ENCODE measurements at places on chromosomes 6 and 20.

- DNase-seq: no peak
Observed at GRCh38 chr20:34715384-34715783, 11.2 kb downstream of the TP53INP2 start.

- no peak for DNase-seq
Observed at GRCh38 chr20:61896058-61896961, 169.4 kb downstream of the TAF4 start.

- DNase-seq: no peak
Observed at GRCh38 chr6:105593805-105594671, 191.2 kb upstream of the PREP start.

DNA sequence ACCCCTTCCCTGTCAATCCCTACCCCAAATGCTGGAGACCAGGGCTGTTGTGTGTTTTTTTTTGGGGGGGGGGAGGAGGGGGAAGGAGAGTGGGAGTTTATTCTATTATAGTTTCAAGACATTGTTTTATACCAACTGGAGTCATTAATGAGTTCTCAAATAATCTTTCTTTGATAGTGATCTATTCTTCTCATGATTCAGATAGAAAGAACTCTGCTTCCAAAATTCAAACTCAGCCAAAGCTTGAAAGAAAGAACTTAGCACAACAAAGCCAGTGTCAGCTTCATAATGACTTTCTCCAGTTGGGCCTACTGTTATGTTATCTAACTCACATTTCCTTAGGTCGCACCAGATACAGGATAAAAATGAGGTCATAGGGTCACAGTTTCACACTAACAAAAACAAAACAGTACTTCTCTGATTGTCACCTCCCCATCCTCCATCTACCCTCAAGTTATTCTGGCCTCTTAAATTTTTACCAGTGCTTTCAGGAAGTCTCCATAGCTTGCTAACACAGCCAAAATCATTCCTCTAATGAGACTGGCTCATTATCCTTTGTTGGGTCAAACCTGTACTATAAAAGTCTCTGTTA lies 19.0 kb upstream of the MAP3K7 start:
- no peak for DNase-seq

DNA sequence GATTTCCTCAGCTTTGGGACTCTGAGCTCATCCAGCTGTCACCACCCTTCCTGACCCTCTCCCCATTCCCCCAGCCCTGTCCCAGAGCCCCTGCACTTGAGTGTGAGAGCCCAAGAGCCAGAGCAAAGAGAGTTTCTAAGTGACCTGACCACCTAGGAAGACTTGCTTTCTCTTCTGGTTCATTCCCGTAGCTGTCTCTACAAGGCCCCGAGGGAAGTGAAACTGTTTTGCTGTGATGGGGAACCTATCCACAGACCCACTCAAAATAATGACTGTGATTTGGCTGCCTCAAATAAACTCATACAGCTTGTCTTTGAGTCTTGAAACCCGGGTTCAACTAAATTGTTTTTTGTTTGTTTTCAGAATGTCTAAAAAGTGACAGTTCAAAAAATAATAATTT lies 74.6 kb upstream of the XRN2 start:
- no peak for DNase-seq

- DNase-seq: no peak
Observed at GRCh38 chr20:10970109-10970508, 296.3 kb upstream of the JAG1 start.

DNA sequence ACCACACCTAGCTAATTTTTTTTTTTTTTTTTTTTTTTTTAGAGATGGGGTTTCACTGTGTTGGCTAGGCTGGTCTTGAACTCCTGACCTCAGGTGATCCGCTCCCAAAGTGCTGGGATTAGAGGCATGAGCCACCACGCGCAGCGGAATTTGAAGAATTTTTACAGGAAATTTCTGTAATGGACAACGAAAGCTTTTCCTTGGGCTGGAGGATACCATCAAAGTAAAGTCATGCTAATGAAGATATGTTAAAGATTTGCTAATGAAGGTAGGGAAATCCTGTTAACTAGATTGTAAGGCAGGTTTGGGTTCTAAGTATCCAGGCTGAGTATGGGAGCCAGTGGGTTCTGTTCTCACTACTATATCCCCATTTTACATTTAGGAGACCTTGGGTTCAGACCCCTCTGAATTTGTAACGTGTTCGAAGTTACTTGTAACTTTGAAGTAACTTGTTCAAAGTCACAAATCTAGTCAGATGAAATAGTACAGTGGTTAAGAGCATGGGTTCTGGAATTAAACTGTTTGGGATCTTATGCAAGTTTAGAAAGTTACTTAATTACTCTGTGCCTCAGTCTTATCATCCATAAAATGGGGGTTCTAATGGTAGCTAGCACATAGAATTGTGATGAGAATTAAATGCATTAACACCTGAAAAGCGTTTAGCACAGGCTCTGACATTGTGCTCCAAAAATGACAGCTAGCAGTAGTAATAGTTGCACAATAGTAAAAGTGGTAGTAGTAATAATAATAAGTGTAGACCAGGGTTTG lies 123.4 kb upstream of the GPR6 start:
- DNase-seq: no peak

GRCh38 chr20:42775866-42776265 lies 413.8 kb downstream of the PTPRT start:
- DNase-seq: no peak

All from NCI-H1417 treated with DMSO at 0.1 percent for 48 hours (cell line).